ENCODE measurements at places on chromosomes 11 and 22.

DNA sequence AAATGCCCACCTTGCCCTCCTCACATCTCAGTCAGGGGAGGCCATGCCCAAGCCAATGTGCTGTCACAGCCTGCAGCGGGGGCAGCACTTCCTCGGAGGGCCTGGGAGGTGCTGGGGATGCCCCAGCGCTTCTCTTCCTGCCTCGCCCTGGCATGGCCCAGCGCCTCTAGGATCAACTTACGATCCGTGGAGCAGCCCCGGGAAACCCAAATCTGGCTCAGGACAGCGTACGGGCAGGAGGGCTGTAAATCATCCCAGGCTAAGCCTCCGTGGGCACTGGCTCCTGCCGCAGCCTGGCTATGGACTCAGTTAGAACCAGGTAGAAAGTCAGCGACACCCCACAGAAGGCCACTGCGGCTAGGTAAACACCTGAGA, 60.9 kb upstream of the EMID1 start:
- no peak for DNase-seq

DNA sequence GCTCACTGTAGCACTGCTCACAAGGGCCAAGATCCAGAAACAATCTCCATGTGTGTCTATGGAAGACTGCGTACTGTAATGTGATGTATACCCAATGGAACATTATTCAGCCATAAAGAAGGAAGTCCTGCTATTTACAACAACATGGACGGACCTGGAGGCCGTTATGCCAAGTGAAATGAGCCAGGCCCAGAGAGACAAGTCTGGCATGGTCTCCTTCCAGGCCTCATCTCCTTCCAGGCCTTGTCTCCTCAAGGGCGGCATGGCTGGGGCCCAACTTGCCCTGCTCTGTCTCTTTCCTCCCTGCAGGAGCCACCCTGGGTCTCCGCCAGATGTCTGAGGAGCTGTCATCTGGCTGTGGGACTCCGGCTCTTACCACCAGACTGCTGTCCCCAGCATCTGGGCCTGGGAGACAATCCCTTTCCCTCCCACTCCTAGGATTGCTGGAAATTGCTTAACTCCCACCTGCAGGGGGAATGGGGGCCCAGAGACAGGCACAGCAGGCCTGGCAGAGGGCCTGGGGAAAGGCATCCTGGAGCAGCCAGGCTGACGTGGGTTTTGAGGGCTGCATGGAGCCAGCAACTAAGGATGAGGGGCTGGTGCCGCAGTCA, 1326.6 kb downstream of the TBC1D22A start:
- DNase-seq: no peak

- DNase-seq: peak; percentile 62
These were observed 1.7 kb downstream of the RPS19BP1 start for GRCh38 chr22:39530692-39531331.

GRCh38 chr11:64647019-64647779, 56.2 kb downstream of the SLC22A12 start:
- no peak for DNase-seq

GRCh38 chr22:46373159-46373558, 37.6 kb downstream of the TRMU start:
- no peak for DNase-seq

DNA sequence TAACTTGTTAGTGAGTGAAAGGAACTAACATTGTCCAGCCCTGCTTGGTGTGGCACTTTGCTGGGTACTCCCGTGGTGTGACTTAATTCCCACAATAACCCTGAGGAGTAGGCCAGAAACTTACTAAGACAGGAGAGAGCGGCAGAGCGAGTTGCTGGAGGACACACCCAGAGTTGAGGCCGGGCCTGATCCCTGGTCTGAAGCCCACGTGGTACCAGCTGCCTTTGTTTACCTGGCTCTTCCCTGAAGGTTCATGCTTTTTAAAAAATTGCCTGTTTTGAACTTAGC, 594 bp downstream of the MPST start:
- DNase-seq: peak; percentile 66

GRCh38 chr11:70243912-70244652, 26.4 kb upstream of the PPFIA1 start:
- DNase-seq: no peak

DNA sequence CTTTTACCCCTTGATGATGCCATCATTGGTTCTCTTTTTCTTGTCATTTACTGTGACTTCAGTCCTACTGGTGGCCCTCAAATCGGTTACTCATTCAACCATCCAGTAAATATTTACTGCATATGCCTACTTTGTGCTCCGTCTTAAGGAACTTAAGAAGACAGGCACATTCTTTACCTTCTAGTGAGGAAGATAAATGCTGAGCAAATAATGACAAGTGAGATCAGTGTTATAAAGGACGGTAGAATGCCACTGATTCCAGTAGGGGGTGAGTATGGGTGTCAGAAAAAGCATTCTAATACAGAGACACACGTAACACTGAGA, 1.6 kb downstream of the ANKRD42 start:
- no peak for DNase-seq

GRCh38 chr11:13061294-13061990, 52.3 kb downstream of the RASSF10 start:
- DNase-seq: peak; percentile 8

- no peak for DNase-seq
These were observed 158.7 kb upstream of the SYT13 start for GRCh38 chr11:45444796-45445195.

GRCh38 chr11:125519860-125520834, 24.1 kb upstream of the FEZ1 start:
- no peak for DNase-seq

DNA sequence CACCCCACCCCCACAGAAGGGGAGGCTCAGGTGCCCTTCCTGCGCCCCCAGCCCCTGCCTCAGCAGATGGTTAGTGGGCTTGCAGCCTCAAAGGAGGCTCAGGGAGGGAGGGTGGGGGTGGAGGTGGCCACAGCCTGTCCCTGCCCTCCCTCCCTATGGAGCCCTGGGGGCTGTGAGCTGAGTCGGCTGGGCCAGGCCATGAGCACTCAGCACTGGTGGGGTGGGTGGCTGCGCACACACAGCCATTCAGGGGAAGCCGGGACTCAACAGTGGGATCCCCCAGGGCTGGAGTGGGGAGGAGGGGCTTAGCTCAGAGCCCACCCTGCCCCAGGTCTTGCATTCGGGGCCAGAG, 50.2 kb downstream of the FLRT1 start:
- DNase-seq: no peak

DNA sequence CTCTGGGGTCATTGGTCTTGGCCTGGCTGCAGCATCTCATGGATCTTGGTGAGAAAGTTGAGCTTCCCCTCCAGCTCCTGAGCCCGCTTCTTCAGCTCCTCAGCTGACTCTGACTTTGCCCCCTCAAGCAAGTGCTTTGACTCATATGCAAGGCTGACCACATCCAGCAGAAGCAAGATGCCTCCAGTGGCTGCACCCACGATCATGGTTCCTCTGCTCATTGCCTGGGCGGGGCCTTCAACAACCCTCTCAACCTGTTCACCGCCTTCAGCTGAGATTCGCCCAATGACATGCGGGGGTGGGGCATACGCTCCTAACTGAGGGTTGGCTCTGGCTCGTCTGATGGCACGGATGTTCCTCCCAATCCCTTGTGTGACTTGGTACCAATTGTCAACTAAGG, 11.9 kb downstream of the APOL2 start:
- no peak for DNase-seq

DNA sequence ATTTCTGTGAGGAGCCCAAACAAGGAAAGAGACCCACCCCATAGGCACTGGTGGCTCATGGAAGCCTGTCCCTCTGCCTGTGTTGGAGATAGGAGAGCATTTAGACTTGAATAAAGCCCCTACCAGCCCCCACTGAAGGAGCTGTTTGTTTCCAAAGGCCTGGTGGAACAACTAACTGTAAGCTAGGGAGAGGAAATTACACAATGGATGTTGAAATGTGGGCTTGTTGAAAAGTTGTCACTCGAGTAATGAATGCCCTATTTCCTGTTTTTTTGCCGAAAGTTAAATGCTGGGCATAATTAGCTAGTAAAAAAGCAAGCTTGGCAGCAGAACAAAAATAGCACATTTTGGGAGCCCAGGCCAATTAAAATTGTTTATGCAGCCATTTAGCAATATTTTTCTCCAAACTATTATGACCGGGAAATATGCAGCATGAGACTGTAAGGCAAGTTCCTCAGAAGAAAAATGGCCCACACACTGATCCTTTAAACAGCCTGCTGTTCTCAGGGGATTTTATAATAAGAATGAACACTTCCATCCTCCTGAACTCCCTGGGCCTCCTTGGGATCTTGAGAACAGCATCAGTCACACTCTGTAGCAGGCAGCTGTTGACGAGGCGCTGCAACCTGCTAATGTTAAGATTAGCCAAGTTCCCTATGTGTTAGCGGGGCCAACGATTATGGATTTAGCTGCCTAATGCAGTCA, 38.6 kb upstream of the LMO2 start:
- peak; percentile 68 for DNase-seq

Data from adipocyte (in vitro differentiated cells).